ENCODE measurements at places on chromosomes 1 and 21.

GRCh38 chr1:115476616-115477015 lies 138.6 kb upstream of the NGF start:
- DNase-seq: no peak

GRCh38 chr1:77927414-77927813 lies 39.0 kb downstream of the NEXN start:
- DNase-seq: no peak

DNA sequence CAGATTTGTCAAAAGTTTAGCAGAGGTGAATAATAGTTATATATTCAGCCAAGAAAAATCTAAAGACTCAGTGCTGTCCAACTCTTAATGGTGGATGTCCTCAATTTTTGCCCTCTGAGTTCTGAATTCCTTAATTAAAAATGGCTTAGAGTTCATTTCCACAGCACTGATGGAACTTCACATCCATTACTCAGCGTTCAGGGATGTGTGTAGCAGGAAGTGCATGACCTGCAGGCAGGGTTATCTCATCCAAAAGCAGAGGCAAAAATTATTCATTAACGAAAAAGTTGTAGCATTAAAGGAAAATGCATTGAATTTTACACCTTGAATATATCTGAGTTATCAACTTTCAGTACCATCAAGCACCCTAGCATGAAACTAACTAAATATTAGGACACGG lies 96.7 kb downstream of the ZP4 start:
- DNase-seq: no peak

DNA sequence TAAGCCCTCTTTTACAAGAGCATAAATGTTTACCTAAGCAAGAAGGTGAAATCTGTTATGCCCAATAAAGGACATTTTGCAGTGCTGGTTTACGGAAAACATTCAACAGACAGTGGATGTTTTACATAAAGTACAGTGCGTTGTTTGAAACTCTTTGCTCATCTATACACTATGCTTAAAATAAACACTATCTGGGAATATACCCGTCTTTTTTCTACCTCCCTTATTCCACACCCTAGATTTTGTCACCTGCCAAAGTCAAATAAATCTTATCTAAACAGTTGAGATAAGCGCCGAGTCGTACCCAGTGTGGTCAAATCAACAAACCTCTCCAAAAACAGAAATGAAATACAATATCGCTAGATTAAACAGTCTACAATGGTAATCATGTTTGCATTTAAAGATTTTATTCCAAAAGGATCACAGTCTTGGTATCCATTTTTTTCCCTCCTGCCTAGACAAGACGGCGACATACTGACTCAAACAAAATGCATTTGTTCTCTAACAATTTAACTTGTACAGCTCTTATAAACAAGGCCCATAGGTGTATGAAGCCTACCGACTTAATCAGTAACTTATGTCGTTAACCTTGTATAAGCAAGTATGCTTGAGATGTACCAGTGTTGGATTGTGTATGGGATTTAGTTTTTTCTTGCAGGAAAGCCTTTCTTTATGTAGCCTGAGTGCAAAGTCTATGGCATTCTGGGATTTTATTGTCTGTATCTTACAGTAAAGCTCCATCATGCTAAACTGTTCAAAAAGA lies 189.1 kb downstream of the FMN2 start:
- DNase-seq: no peak

GRCh38 chr1:6867729-6868659 lies 82.7 kb downstream of the CAMTA1 start:
- DNase-seq: no peak

DNA sequence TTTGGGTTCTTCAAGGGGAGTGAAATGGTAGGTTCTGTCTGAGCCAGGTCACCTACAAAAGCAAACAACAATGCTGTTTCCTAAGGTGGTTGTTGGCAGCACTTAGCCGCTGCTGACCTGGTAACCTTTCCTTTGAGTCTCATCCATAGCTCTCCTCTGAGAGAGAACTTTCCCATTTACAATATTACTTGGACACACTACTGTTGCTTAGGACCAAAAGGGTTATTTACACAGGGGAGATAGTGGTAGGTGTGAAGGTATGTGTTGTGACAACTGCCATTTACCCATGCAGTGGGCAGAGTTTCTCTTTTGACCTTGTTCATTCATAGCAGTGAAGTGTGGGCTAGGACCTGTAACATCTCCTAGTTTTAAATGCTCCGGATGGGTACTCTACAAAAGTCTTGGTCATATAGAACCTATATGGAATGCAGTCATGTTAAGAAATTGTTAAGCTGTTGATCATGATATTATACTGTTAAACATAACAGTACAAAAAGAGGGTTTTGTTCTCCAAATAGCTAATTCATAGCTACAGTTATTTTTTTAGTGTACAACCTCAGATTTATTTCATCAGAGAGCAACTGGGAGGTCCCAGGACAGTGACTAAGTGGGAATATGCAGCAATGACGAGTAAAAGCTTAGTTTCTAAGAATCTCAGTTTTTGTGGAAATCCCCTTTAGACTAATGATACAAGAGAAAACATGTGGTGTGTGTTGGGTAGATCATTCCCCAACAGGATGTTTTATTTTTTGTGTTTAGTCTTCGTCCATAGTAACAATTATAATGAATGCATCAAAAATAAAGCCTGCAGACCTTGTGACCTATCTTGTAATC lies 219.7 kb downstream of the NFIA start:
- DNase-seq: peak; percentile 67

- no peak for DNase-seq
Observed at GRCh38 chr21:43853851-43854772, 10.9 kb upstream of the AGPAT3 start.

GRCh38 chr1:119771016-119771415 lies 2.3 kb upstream of the HMGCS2 start:
- DNase-seq: no peak

GRCh38 chr1:203860396-203861025 lies 888 bp upstream of the SNRPE start:
- peak; percentile 63 for DNase-seq

GRCh38 chr21:39189857-39190604 lies 6.8 kb upstream of the PSMG1 start:
- DNase-seq: no peak
